ENCODE measurements at places on chromosomes 5 and 9. TPM values are rescaled to one million over a fixed set of nuclear protein-coding genes. Genes with fewer than 3 reads are reported as not detected.

GRCh38 chr5:176535664-176536131, 1.5 kb downstream of the RNF44 start:
- peak; percentile 19 for DNase-seq

The MARCHF3 gene
- 3.0 TPM for total RNA-seq

GRCh38 chr9:86347991-86348390, 6.2 kb downstream of the TUT7 start:
- DNase-seq, result no peak

DNA sequence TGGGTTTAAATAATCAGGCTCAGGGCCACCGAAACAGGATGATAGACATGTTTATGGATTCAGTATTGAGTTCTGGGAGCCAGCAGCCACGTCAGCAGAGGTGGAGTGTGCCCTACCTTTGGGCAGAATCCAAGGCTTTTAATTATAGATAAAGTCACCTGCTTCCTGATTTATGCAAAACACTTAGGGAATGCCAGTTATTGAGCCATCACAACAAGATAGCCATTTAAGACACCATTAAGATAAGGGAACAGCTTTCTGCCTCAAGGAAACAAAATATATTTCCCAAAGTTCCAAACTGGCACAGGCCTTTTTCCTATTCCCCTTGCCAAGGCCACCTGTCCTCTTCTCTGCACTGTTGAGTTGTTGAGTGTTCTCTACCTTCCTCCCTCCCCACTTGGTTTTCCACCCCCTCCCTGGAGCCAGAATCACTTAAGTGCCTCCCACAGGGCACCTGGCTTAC, 2.4 kb downstream of the CCL28 start:
- DNase-seq, result peak; percentile 92

The BASP1 gene
- 29.6 TPM for total RNA-seq

The PRUNE2 gene
- total RNA-seq, result 3.7 TPM

The IFNA2 gene
- not detected for total RNA-seq

The PHF24 gene
- 0.67 TPM for total RNA-seq

- DNase-seq, result peak; percentile 67
Observed at GRCh38 chr9:133148199-133149129, 15.2 kb downstream of the GBGT1 start.

GRCh38 chr9:109767404-109767803, 12.6 kb upstream of the PALM2AKAP2 start:
- no peak for DNase-seq

The CENPH gene
- total RNA-seq, result 1.7 TPM

Measured in thyroid gland (tissue), 4 donors.